ENCODE measurements at places on chromosomes 5 and 9. TPM values are rescaled to one million over a fixed set of nuclear protein-coding genes. Genes with fewer than 3 reads are reported as not detected.
A peak's percentile ranks its signal among the peaks of the same experiment; 100 is the strongest.

GRCh38 chr5:143311428-143311827 is 92.1 kb downstream of the NR3C1 start:
- H3K4me3 ChIP-seq, result no peak overlapping the region
- no peak overlapping the region for H3K27ac ChIP-seq
- H3K4me1 ChIP-seq, result no peaks in the 10 kb centered on the region
- DNase-seq, result no peak
- H3K27me3 ChIP-seq, result no peaks in the 10 kb centered on the region
- H3K36me3 ChIP-seq, result peaks cover 45% of the 10 kb centered on the region

Gene PCDHGA6
- total RNA-seq, result 0.13 TPM

DNA sequence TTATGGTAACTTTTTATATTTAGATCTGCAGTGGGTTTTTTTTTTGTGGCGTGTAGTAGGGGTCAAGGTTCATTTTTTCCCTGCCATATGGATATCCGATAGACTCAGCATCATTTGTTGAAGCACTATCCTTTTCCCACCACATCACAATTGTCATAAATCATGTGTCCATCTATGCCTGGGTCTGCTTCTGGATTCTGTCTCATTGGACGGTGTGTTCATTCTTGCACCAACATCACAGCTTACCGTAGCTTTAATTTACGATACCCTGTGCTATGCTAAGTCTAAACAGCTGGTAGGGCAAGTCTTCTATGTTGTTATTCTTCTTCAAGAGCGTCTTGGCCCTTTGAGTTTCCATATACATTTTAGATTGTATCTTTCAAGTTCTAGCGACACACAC is 175.0 kb downstream of the RGS3 start:
- H3K27me3 ChIP-seq, result no peaks in the 10 kb centered on the region
- no peak overlapping the region for H3K27ac ChIP-seq
- no peak for DNase-seq
- H3K4me1 ChIP-seq, result peaks cover 37% of the 10 kb centered on the region
- H3K4me3 ChIP-seq, result no peak overlapping the region
- H3K36me3 ChIP-seq, result no peaks in the 10 kb centered on the region

- no peak for DNase-seq
- H3K4me1 ChIP-seq, result no peaks in the 10 kb centered on the region
- H3K4me3 ChIP-seq, result no peak overlapping the region
- H3K27ac ChIP-seq, result no peak overlapping the region
Observed at GRCh38 chr9:29129763-29130162, 1556.5 kb upstream of the C9orf72 start.

DNA sequence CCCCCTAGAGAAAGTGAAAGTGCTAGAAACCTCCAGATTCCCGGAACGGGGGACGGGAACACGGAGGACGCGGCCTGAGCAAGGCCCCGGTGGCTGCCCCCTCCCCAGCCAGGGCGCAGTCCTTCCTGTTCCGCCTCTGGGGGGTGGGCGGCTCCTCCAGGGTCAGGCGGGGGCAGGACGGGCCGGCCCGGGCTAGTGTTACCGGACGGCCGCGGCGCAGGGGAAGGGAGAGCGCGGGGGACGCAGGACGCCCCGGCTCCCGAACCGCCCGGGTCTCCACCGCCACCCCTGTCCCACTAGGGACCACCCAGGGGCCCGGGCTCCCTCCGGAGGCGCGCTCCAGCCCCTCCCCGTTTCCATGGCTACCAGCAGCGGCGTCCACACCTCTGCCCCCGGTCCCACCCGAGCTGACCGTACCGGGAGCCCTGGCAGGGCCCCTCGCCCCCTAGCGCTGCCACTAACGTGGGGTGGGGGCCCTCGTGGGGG is 579 bp downstream of the SLC12A7 start:
- H3K4me1 ChIP-seq, result peaks cover 58% of the 10 kb centered on the region
- peak overlapping the region; percentile 74 for H3K4me3 ChIP-seq
- H3K27ac ChIP-seq, result peak overlapping the region; percentile 46
- H3K27me3 ChIP-seq, result peaks cover 10% of the 10 kb centered on the region
- no peak for DNase-seq
- H3K36me3 ChIP-seq, result no peaks in the 10 kb centered on the region

DNA sequence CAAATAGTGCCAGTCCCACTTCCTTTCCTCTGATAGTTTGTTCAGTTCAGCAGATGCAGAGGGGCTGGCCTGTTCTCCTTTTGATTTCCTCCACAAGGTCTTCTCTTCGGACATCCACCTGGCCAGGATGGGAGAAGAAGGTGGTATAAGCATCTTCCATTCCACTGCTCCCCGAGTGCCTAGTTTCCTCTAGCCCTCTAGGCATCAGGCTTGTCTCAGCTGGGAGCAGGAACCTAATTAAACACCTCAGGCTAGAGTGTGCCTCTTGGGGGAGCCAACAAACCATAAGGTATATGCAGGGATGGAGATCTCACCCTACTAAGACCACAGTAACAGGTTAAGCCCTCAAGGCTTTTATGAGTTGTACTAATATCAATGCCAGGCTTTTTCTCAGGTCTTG is 835 bp upstream of the DND1 start:
- H3K27ac ChIP-seq, result no peak overlapping the region
- H3K4me3 ChIP-seq, result no peak overlapping the region
- no peaks in the 10 kb centered on the region for H3K27me3 ChIP-seq
- DNase-seq, result no peak
- no peaks in the 10 kb centered on the region for H3K4me1 ChIP-seq

- H3K4me1 ChIP-seq, result no peaks in the 10 kb centered on the region
- H3K27ac ChIP-seq, result no peak overlapping the region
- H3K36me3 ChIP-seq, result no peaks in the 10 kb centered on the region
- no peak overlapping the region for H3K4me3 ChIP-seq
- DNase-seq, result no peak
- H3K27me3 ChIP-seq, result peaks cover 12% of the 10 kb centered on the region
Observed at GRCh38 chr9:99079542-99079941, 25.4 kb upstream of the TGFBR1 start.

DNA sequence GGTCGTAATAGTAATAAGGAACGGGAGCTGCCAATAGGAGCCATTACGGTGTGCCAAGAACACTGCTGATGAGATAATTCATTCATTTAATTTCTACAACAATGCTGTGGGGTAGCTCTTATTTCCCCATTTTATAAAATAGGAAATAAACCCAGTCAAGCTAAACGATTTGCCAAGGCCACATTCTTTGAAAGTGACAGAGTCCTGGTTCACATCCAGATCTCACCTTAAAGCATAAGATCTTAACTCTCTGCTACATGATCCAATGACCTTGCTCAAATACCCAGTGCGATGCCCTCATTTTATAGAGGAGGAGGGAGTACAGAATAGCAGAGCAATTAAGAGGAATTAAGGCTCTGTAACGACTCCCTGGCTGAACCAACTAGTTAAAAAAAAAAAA is 5.0 kb downstream of the PDE6A start:
- H3K4me3 ChIP-seq, result no peak overlapping the region
- no peaks in the 10 kb centered on the region for H3K36me3 ChIP-seq
- DNase-seq, result no peak
- H3K27me3 ChIP-seq, result peaks cover 1% of the 10 kb centered on the region
- H3K27ac ChIP-seq, result no peak overlapping the region
- peaks cover 81% of the 10 kb centered on the region for H3K4me1 ChIP-seq

DNA sequence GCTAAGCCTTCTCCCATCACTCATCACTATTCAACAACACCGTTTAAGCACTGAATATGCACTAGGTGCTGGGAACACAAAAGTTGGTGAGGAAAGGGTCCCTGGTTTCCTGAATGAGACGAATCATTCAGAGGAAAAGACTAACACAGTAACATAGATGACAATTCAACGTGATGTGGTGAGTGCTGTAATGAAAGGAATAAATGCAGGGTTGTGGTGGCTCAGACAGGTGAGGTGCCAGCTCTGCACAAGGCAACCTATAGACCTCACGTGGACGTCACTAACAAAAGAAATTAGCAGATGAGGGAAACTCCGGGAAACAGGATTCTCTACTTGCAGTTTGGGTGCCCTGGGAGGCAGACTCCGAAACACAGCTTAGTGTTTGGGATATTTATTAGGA is 40.0 kb upstream of the ERBIN start:
- DNase-seq, result no peak
- no peaks in the 10 kb centered on the region for H3K4me1 ChIP-seq
- no peak overlapping the region for H3K4me3 ChIP-seq
- no peak overlapping the region for H3K27ac ChIP-seq
- H3K36me3 ChIP-seq, result no peaks in the 10 kb centered on the region
- H3K27me3 ChIP-seq, result no peaks in the 10 kb centered on the region

DNA sequence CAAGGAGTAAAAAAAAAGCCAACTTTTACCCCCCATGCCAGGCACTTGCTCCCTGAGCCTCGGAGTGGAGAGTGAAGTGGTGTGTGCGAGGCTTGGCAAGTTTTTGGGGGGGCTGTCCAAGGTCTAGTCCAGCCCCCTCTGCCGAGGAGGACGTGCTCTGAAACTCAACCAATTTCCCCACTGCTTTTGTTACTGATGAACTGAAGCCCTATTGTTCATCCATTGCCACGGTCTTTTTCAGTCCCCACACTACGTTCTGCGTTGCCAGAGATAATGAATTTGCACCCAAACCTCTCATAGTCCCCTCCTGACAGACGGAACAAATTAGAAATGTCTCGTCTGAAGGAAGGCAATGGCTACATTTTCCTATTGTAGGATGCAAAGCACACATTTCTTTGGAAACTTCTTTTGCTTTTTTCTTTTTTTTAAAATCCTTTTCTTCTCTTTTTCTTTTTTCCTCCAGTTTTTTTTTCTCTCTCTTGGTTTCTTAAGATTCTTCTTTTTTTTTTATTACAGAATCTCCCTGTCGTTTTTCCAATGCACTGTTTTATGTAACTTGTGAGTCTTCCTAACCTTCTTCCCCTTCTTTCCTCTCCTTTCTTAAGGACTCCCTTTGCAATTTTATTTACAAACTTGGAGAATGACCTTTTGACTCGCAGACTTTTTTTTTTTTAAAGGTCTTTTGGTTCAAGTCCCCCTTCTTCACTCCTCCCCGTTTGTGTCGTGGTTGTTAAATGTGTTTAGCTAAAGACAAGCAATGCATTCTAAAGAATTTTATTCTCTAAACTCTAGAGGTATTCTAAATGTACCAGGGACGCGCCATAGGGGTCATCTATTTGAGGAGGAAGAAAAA is 209.5 kb downstream of the MEF2C start:
- no peak overlapping the region for H3K27ac ChIP-seq
- H3K27me3 ChIP-seq, result no peaks in the 10 kb centered on the region

GRCh38 chr5:131488463-131488862 is 146.6 kb downstream of the RAPGEF6 start:
- no peaks in the 10 kb centered on the region for H3K4me1 ChIP-seq
- H3K36me3 ChIP-seq, result peaks cover 47% of the 10 kb centered on the region
- H3K27ac ChIP-seq, result no peak overlapping the region
- no peaks in the 10 kb centered on the region for H3K27me3 ChIP-seq
- no peak overlapping the region for H3K4me3 ChIP-seq

GRCh38 chr9:21804331-21804730 is 1.9 kb downstream of the MTAP start:
- H3K27ac ChIP-seq, result no peak overlapping the region
- peaks cover 15% of the 10 kb centered on the region for H3K36me3 ChIP-seq
- peaks cover 35% of the 10 kb centered on the region for H3K4me1 ChIP-seq
- no peak for DNase-seq

DNA sequence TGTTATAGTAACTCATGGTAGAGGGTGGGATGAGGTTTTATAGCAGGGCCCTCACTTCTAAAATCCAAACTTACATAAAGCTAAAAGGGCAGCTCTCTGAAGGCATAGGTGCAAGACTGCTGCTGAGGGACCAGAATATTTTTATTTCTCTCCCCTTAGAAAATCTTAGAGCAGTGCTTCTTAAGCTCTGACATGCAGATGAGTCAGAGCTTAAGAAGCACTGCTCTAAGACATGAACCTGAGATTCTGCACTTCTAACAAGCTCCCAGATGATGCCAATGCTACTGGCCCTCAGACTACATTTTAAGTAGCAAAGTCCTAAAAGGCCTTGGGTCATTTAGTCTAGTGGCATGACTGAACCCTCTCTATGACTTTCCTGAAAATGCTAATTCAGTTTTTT is 97.6 kb upstream of the SPRY4 start:
- H3K27me3 ChIP-seq, result no peaks in the 10 kb centered on the region
- H3K4me1 ChIP-seq, result peaks cover 27% of the 10 kb centered on the region
- no peaks in the 10 kb centered on the region for H3K36me3 ChIP-seq
- no peak overlapping the region for H3K4me3 ChIP-seq
- H3K27ac ChIP-seq, result no peak overlapping the region

Gene KLHL3
- 0.02 TPM for total RNA-seq

Gene SHISAL2B
- total RNA-seq, result not detected

DNA sequence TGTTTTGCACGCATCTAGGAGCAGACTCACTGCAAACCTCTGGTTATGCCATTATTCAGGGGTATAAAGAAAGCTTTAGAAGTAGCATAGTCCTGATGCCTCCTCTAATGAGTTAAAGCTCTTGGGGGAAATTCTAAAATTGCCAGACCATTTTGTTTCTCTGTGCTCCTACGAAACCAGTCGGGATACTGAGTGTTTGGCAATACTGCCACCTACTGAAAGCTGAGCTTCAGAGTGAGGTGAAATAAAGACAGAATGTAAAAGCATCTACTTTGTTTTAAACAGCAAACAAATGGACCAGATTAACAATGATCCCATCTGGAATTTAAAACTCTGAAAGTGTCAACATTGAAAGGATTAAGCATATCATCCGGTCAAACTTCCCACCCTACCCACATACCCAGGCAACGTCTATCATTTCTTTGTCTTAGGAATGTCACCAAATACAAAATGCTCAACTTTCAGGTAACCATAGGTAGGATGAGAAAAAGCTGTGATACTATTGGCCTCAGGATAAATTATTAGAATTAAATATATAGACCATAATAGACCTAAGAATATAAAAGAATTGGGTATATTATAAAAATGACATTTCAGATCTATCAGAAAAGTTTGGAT is 77.8 kb upstream of the SHISAL2B start:
- DNase-seq, result peak; percentile 39
- H3K4me3 ChIP-seq, result no peak overlapping the region
- H3K36me3 ChIP-seq, result no peaks in the 10 kb centered on the region
- H3K4me1 ChIP-seq, result no peaks in the 10 kb centered on the region
- H3K27ac ChIP-seq, result no peak overlapping the region

GRCh38 chr5:80072103-80073073 is 37.2 kb downstream of the THBS4 start:
- H3K27ac ChIP-seq, result no peak overlapping the region
- no peaks in the 10 kb centered on the region for H3K36me3 ChIP-seq
- no peak overlapping the region for H3K4me3 ChIP-seq
- H3K27me3 ChIP-seq, result no peaks in the 10 kb centered on the region
- no peak for DNase-seq
- H3K4me1 ChIP-seq, result peaks cover 7% of the 10 kb centered on the region

DNA sequence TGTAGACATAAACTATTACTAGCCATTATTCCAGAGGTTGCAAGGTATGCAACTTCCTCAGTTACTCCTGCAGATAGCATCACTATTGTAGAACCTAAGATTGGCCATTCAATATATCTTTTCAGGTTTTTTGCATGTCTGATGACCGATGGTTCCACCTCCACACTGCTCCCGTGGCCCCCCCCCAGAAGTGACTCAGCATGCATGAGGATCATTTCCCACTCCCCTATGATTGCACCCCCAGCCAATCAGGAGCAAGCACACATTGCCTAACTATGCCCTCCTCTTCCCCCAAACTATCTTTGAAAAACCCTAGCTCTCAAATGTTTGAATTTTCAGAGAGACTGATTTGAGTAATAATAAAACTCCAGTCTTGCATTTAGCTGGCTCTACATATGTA is 601.4 kb upstream of the TLE4 start:
- no peaks in the 10 kb centered on the region for H3K36me3 ChIP-seq
- H3K27ac ChIP-seq, result no peak overlapping the region
- H3K4me3 ChIP-seq, result no peak overlapping the region
- DNase-seq, result no peak

Gene IPO11
- 24.4 TPM for total RNA-seq

Gene FOXD1
- total RNA-seq, result 0.04 TPM

Gene ABLIM3
- total RNA-seq, result 0.67 TPM
